Fibroblast of lung (primary cell): ENCODE measurements at places on chromosomes 4 and X. TPM values are rescaled to one million over a fixed set of nuclear protein-coding genes. Genes with fewer than 3 reads are reported as not detected.
A peak's percentile ranks its signal among the peaks of the same experiment; 100 is the strongest.

DNA sequence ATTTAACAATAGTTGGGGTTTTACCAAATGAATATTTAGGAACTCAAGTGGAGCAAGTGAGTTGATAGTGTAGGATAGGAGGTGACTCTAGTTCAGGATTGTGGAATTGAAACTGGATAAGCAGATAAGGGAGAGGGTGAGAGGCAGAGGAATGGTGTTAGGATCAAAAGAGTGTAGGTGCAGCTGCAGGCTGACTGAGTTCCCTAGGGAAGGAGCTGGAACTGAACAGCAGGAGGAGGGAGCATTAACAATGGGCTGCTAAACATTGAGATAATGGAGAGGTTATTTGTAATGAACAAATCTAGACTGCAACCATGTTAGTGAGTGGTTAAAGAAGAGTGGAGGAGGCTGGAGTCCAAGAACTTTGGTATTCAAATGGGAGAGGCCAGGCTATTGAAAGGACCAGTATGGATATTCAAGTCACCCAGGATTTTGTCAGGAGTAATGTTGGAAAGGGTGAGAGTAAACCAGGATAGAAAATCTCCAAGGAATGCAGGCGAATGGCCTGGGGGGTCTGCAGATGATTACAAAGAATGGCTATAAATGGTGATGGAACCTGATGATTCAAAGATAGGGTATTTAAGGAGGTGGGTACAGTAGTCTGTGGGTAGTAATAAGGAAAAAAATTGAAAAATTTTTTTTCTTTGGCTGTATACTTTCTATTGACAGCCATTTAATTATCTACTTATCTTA, 497.1 kb upstream of the TENM3 start:
- DNase-seq, result peak; percentile 42
- no peaks in the 10 kb centered on the region for H3K4me1 ChIP-seq
- no peaks in the 10 kb centered on the region for H3K36me3 ChIP-seq

Gene TRIM61
- total RNA-seq, result 4.5 and 5.4 TPM in 2 replicates

DNA sequence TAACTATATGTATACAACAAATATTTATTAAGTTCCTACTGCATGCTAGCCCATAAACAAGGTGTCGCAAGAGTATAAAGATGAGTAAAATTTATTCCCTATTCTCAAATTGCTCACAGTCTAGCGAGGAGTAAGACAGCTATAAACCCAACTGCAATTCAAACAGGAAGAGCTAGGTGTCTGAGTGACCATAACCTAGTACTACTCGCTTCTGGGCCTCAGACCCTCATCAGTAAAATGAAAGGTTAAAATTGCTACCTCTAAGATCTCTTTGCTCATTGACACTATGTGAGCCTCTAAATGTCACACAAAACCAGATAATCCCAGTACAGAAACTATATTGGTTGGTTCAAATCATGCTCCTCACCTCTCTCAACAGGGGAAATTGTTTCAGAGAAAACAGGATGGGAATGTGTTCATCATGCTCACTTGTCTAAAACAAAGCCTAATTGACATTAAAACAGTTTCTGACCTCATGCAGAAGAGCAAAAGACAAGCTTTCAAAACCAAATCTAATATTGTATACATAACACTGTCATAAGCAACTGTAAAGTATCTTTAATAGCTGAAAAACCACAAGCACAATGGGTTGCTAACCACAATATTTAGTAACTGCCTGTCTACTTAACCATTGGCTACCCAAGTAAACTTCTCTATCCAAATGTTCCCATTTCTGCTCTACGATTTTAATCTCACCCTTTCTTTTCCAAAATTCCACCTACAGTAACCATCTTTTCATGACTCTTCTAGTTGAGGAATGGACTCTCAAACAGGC, 264.6 kb upstream of the FMR1 start:
- H3K4me3 ChIP-seq, result no peak overlapping the region
- H3K27ac ChIP-seq, result no peak overlapping the region
- H3K36me3 ChIP-seq, result no peaks in the 10 kb centered on the region
- DNase-seq, result no peak
- H3K27me3 ChIP-seq, result no peaks in the 10 kb centered on the region
- H3K4me1 ChIP-seq, result no peaks in the 10 kb centered on the region

Gene USP11
- total RNA-seq, result 37.0 and 47.9 TPM in 2 replicates

GRCh38 chr4:162149644-162150043, 14.2 kb downstream of the FSTL5 start:
- no peaks in the 10 kb centered on the region for H3K36me3 ChIP-seq
- no peak overlapping the region for H3K27ac ChIP-seq
- H3K27me3 ChIP-seq, result no peaks in the 10 kb centered on the region
- no peak overlapping the region for H3K4me3 ChIP-seq

GRCh38 chr4:130393642-130394041, 1297.7 kb downstream of the C4orf33 start:
- H3K4me1 ChIP-seq, result no peaks in the 10 kb centered on the region
- no peak overlapping the region for H3K4me3 ChIP-seq
- peak; percentile 80 for DNase-seq
- H3K27me3 ChIP-seq, result no peaks in the 10 kb centered on the region
- H3K36me3 ChIP-seq, result no peaks in the 10 kb centered on the region

Gene CYLC1
- not detected in 2 replicates for total RNA-seq

- H3K4me1 ChIP-seq, result peaks cover 2% of the 10 kb centered on the region
- H3K27ac ChIP-seq, result peak overlapping the region; percentile 65
- no peak overlapping the region for H3K4me3 ChIP-seq
Observed at GRCh38 chr4:124018383-124019317, 622.1 kb downstream of the SPRY1 start.

DNA sequence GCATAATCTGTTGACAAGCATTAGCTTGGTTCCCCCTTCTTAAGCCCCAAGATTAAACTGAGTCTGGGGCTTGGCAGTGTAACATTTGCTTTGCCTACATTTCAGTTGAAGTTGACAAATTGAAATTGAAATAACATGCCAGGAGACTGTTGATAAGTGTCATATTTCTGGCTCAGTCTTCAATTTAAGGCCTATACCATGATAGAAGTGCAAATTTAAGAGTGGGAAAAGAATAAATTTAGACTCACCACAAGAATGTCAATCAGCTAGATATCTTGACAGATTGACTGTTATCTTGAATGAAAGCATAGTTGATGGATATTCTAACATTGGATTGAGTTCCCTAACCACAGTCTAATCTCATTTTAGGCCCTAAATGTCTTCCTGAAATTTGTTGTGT, 117.6 kb downstream of the MAGEB17 start:
- no peaks in the 10 kb centered on the region for H3K27me3 ChIP-seq
- no peak overlapping the region for H3K4me3 ChIP-seq
- no peaks in the 10 kb centered on the region for H3K4me1 ChIP-seq
- no peak overlapping the region for H3K27ac ChIP-seq
- no peaks in the 10 kb centered on the region for H3K36me3 ChIP-seq
- no peak for DNase-seq

DNA sequence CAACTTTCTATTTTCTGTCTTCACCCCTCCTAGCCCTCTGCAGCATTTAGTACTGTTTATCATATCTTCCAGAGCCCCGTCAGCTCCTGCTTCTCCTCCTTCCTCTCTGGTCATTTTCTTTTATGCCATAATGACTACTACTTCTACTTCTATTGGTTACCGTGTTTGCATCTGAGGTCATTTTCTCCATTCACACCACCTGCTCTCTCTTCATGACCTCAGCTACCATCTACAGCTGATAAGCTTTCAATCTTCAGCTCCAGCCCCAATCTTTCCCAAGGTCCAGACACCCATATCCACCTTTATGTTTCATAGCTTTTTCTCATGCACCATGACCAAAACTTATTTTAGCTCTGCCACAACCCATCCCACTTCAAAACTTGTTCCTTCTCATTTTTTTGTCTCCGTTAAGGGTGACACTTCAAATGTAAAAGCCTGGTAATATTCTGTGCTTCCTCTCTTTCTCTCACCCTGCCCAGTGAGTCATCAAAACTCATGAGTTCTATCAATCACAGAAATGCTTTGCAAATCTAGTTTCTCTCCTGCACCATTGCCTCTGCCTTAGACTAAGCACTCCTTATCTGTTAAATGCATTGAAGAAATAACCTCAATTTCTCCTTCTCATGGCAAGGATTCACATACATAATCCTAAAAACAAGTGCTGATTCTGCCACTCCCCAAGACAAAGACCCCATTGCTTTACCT, 71.3 kb upstream of the IQCM start:
- DNase-seq, result peak; percentile 3
- H3K27me3 ChIP-seq, result no peaks in the 10 kb centered on the region
- H3K36me3 ChIP-seq, result no peaks in the 10 kb centered on the region
- H3K4me1 ChIP-seq, result peaks cover 2% of the 10 kb centered on the region
- no peak overlapping the region for H3K27ac ChIP-seq

Gene PHOX2B
- not detected in 2 replicates for total RNA-seq

Gene PPP2R2C
- under 0.01 and 0.17 TPM in 2 replicates for total RNA-seq

DNA sequence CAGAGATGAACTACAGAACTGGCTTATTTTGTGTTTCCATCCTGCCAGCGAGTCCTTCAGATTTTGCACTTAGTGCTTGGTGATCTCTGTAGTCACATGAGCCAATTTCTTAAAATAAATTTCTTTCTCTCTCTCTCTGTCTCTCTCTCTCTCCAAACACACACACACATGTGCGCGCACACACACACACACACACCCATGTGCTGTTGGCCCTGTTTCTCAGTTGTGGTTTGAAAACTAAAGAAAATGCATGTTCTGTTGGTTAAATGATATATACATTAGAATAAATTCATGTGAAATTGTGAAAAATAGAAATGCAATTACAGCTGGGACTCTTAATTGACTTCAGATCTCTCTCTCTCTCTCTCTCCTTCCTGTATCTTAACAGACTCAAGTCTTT, 399.3 kb downstream of the FAT4 start:
- no peaks in the 10 kb centered on the region for H3K27me3 ChIP-seq
- H3K4me3 ChIP-seq, result no peak overlapping the region
- H3K36me3 ChIP-seq, result no peaks in the 10 kb centered on the region
- H3K27ac ChIP-seq, result no peak overlapping the region
- no peak for DNase-seq

- H3K36me3 ChIP-seq, result no peaks in the 10 kb centered on the region
- H3K27ac ChIP-seq, result peak overlapping the region; percentile 44
- H3K4me1 ChIP-seq, result peaks cover 2% of the 10 kb centered on the region
- H3K4me3 ChIP-seq, result peak overlapping the region; percentile 39
- DNase-seq, result no peak
- peaks cover 4% of the 10 kb centered on the region for H3K27me3 ChIP-seq
Observed at GRCh38 chr4:95546866-95547714, 1.7 kb downstream of the UNC5C start.

Gene FRG2
- total RNA-seq, result not detected in 2 replicates

DNA sequence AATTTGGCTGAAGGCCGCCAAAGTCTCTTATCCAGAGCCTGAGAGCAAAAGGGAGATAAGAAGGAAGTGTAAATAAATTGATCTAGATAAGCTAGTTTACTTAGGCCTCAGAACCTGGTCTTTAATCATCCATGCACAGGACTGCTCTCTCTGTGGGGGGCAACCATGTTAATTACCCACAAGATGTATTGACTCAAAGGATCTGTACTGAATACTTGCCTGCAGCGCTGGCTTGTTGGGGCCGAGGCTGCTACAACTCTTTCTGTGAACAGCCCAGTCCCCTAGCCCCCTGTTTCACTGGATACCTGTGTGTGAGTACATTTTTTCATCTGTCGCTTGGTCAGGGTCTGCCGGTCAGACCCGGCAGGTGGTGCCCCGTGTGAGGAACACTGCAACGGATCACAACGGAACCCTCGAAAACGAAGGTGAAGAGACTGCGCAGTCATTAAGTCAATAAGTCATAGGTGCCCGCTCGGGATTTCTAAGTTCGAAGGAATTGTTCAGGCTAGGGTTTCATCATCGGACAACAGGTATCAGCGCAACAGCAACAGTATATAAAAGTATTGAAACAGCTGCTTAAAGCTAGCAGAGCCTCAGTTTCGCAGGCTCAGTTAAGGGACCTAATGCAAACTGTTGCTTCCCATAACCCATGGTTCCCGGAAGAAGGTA, 8.3 kb downstream of the MAGEA11 start:
- H3K36me3 ChIP-seq, result no peaks in the 10 kb centered on the region
- H3K27me3 ChIP-seq, result no peaks in the 10 kb centered on the region
- H3K4me3 ChIP-seq, result no peak overlapping the region
- no peaks in the 10 kb centered on the region for H3K4me1 ChIP-seq
- H3K27ac ChIP-seq, result no peak overlapping the region

Gene FAM114A1
- 270 and 296 TPM in 2 replicates for total RNA-seq

DNA sequence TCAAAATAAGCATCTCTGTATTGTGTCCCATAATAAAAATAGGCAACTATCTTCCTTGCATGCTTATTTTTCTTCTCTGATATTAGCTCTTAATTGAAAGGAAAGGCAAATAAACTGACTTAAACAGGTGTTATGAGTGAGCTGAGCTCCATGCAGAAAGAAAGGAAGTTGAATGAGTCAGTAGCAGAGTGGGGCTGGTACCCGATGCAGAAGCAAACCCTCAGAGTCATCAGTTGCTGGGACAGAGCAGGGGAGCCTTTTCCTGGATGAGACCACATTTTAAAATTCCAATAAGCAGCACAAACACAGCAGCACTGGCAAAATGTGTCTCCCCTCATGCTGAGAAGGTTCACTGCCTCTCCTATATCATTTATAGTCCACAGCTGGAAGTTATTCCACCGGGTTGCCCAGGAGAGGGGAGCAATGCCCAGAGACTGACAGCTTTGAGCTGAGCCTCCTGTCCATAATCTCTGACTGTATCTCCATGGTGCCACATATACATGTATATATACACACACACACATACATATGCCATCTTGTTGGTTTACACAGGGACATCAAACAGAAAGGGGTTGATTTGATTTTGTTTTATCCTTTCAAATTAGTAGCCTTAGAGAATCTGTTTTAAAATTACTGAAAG, 274.3 kb upstream of the PPARGC1A start:
- H3K27ac ChIP-seq, result no peak overlapping the region
- DNase-seq, result peak; percentile 29
- no peaks in the 10 kb centered on the region for H3K36me3 ChIP-seq
- H3K27me3 ChIP-seq, result no peaks in the 10 kb centered on the region
- H3K4me3 ChIP-seq, result no peak overlapping the region
- H3K4me1 ChIP-seq, result no peaks in the 10 kb centered on the region

Gene SATL1
- not detected in 2 replicates for total RNA-seq

- H3K27ac ChIP-seq, result no peak overlapping the region
- peak; percentile 64 for DNase-seq
- H3K36me3 ChIP-seq, result no peaks in the 10 kb centered on the region
- no peaks in the 10 kb centered on the region for H3K4me1 ChIP-seq
- H3K4me3 ChIP-seq, result no peak overlapping the region
Observed at GRCh38 chrX:15471028-15471427, 22.1 kb downstream of the PIR start.

Gene ERAS
- not detected in 2 replicates for total RNA-seq

Gene VSIG4
- total RNA-seq, result not detected in 2 replicates

DNA sequence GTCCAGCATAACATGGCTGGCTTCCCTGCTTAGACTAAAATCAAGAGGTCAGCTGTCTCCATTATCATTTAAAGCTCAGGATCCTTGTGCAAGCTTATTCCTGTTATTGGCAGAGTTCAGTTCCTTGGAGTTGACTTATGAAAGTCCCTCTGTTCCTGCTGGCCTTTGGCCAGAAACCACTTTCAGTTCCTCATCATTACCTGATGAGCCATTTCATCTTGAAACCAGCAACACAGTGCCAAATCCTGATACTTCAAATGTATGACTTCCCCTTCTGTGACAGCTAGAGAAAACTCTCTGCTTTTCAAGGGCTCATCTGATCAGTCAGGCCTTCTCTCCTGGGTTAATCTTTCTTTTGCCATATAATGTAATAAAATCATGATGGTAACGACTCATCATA, 110.6 kb upstream of the FSTL5 start:
- H3K27ac ChIP-seq, result no peak overlapping the region
- no peaks in the 10 kb centered on the region for H3K36me3 ChIP-seq
- no peak for DNase-seq
- H3K4me1 ChIP-seq, result no peaks in the 10 kb centered on the region
- no peaks in the 10 kb centered on the region for H3K27me3 ChIP-seq
- H3K4me3 ChIP-seq, result no peak overlapping the region

GRCh38 chrX:29348288-29348687, 761.0 kb downstream of the IL1RAPL1 start:
- no peak overlapping the region for H3K27ac ChIP-seq
- H3K4me3 ChIP-seq, result no peak overlapping the region
- no peaks in the 10 kb centered on the region for H3K36me3 ChIP-seq
- no peaks in the 10 kb centered on the region for H3K4me1 ChIP-seq
